ENCODE measurements at places on chromosomes 5 and 9. TPM values are rescaled to one million over a fixed set of nuclear protein-coding genes. Genes with fewer than 3 reads are reported as not detected.

The COL23A1 gene
- total RNA-seq, result 0.11 TPM

The GAS1 gene
- total RNA-seq, result 0.34 TPM

The CEP72 gene
- total RNA-seq, result 23.1 TPM

The FTMT gene
- not detected for total RNA-seq

All from activated CD8-positive, alpha-beta memory T cell treated with anti-CD3 and anti-CD28 coated beads for 36 hours (primary cell).